Testis (tissue), 5 donors: ENCODE measurements at places on chromosomes 12 and 14. TPM values are rescaled to one million over a fixed set of nuclear protein-coding genes. Genes with fewer than 3 reads are reported as not detected.

- no peak overlapping the region for H3K27ac ChIP-seq
- H3K4me3 ChIP-seq: no peak overlapping the region
Observed at GRCh38 chr12:70180130-70180529, 63.1 kb upstream of the CNOT2 start.

DNA sequence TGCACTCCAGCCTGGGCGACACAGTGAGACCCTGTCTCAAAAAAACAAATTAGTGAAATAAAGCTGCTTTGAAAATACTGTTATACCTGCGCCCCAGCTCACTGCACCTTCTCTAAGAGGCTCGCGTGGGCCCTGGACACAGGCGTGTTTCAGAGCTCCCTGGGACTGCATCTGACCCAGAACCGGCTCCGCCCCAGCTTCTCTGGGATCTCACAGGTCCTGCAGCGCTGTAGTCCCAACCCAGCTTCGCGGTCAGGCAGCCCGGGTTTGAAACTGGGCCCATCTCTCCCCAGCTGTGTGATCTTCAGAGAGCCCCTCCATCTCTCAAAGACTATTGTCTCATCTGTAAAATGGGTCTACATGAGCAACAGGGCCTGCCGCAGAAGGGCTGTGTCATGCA, 7.5 kb downstream of the RIMBP2 start:
- H3K4me1 ChIP-seq: peaks cover 4% of the 10 kb centered on the region
- H3K27me3 ChIP-seq: no peaks in the 10 kb centered on the region
- no peak overlapping the region for H3K27ac ChIP-seq
- H3K4me3 ChIP-seq: no peak overlapping the region
- peak; percentile 4 for DNase-seq

DNA sequence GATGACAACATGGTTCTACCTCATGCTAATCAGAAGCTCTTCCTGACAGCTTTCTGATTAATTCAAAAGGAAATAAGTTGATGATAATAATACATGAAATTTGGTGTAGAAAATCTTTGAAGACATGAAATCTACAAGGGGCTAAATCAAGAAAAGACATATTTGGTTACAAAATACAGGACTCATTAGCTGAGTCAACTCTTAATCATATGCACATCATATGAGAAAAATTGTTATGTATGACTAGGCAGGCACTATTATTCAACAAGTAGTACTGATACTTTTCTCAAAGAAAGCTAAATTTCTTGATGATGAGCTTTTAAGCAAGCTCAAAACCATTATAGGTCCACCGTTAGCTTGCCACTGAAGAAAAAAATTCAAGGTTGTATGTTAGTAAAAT, 7.1 kb downstream of the ABCC9 start:
- H3K27me3 ChIP-seq: no peaks in the 10 kb centered on the region
- no peak overlapping the region for H3K27ac ChIP-seq
- H3K4me3 ChIP-seq: no peak overlapping the region
- no peaks in the 10 kb centered on the region for H3K4me1 ChIP-seq
- no peak for DNase-seq

GRCh38 chr12:51886021-51886710, 1.7 kb upstream of the ANKRD33 start:
- H3K4me1 ChIP-seq: no peaks in the 10 kb centered on the region
- peak; percentile 62 for DNase-seq
- H3K36me3 ChIP-seq: no peaks in the 10 kb centered on the region
- peak overlapping the region; percentile 56 for H3K27ac ChIP-seq
- H3K27me3 ChIP-seq: no peaks in the 10 kb centered on the region
- H3K4me3 ChIP-seq: no peak overlapping the region

GRCh38 chr14:75960231-75960630, 21.6 kb downstream of the TGFB3 start:
- no peak for DNase-seq
- H3K36me3 ChIP-seq: no peaks in the 10 kb centered on the region
- no peak overlapping the region for H3K4me3 ChIP-seq
- no peaks in the 10 kb centered on the region for H3K4me1 ChIP-seq
- no peaks in the 10 kb centered on the region for H3K27me3 ChIP-seq

DNA sequence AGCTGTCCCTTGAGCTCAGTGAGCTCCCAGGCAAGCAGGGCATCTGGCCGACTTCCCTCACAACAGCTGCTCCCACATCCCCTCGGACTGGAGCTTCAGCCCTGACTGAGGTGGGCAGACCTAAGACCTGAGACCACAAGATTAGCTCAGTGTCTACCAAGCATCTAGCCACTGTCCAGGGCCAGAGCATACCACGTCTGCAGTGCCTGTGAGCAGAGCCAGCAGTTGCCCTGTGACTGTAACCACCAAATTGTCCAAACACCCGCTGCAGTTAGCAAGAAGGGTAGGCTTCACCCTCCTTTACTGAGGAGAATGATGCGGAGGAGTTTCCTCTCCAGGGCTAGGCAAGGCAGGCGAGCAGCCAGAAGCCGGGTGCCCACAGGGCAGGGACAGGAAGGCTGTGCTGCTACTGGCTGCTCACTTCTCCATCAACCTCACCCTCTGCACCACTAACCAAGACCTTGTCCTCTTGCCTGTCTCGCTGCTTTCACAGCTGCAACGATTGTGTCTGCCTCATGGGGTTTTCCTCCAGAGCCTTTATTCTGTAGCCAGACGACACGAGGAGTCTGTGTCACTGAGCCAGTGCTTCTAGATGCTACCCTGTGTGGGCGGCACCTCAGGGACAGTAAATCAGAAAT, 53.9 kb downstream of the ANAPC7 start:
- H3K27me3 ChIP-seq: no peaks in the 10 kb centered on the region
- peaks cover 14% of the 10 kb centered on the region for H3K4me1 ChIP-seq
- no peaks in the 10 kb centered on the region for H3K36me3 ChIP-seq
- peak; percentile 59 for DNase-seq
- H3K27ac ChIP-seq: no peak overlapping the region

DNA sequence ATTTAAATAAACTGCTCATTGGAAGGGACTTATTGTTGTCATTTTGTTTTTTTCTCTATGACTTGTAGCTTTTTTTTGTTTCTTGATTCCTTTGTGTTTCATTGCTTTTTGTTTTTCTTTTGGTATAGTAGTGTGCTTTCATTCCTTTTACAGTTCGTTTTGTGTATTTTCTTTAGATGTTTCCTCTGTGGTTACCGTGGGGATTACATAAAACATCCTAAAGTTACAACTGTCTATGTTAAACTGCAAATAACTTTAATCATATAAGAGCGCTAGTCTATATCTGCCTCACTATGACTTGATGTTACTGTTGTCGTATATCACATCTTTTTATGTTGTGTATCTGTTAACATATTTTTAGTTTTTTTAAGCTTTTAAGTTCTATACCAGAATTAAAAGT, 86.9 kb downstream of the ATF7IP start:
- no peak overlapping the region for H3K4me3 ChIP-seq
- H3K27me3 ChIP-seq: no peaks in the 10 kb centered on the region
- H3K4me1 ChIP-seq: no peaks in the 10 kb centered on the region
- no peak overlapping the region for H3K27ac ChIP-seq

DNA sequence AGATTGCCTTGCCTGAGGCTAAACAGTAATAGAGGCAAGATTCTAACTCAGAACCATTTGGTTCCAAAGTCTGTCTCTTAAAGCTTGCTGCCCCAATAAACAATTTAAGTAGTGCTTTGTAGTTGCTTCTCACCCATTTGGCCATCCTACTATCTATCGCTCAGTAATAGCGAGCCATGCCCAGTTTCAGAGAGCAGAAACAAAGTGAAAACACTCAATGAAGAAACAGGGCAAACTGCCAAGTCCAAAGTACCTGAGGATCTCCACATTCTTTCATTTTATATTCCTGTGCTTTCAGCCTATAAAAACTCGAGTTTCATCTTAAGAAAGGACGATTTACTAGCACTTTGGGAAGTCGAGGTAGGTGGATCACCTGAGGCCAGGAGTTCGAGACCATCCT, 103.3 kb upstream of the BBS10 start:
- no peaks in the 10 kb centered on the region for H3K4me1 ChIP-seq
- H3K27me3 ChIP-seq: no peaks in the 10 kb centered on the region
- no peak overlapping the region for H3K4me3 ChIP-seq

GRCh38 chr12:104060791-104061190, 3.5 kb upstream of the HCFC2 start:
- no peaks in the 10 kb centered on the region for H3K27me3 ChIP-seq
- H3K36me3 ChIP-seq: no peaks in the 10 kb centered on the region
- DNase-seq: no peak

GRCh38 chr12:102281231-102281630, 83.6 kb upstream of the PMCH start:
- no peak overlapping the region for H3K27ac ChIP-seq
- H3K4me1 ChIP-seq: no peaks in the 10 kb centered on the region
- no peak for DNase-seq
- no peak overlapping the region for H3K4me3 ChIP-seq
- no peaks in the 10 kb centered on the region for H3K27me3 ChIP-seq

GRCh38 chr12:862303-862911, 87.1 kb downstream of the RAD52 start:
- no peak for DNase-seq
- H3K27me3 ChIP-seq: no peaks in the 10 kb centered on the region
- no peaks in the 10 kb centered on the region for H3K36me3 ChIP-seq
- no peak overlapping the region for H3K27ac ChIP-seq

VRTN gene
- total RNA-seq: 1.6 TPM

GPRC5D gene
- total RNA-seq: 0.68 TPM

CLEC4A gene
- 3.5 TPM for total RNA-seq

AHNAK2 gene
- 10.8 TPM for total RNA-seq
